ENCODE measurements at places on chromosomes 2 and 18. TPM values are rescaled to one million over a fixed set of nuclear protein-coding genes. Genes with fewer than 3 reads are reported as not detected.

TMEM127 gene
- 24.1 TPM for total RNA-seq

PNKD gene
- 37.2 TPM for total RNA-seq

AGAP1 gene
- total RNA-seq, result 17.6 TPM

POMC gene
- not detected for total RNA-seq

NLRC4 gene
- not detected for total RNA-seq

DSG4 gene
- total RNA-seq, result not detected

MPP4 gene
- total RNA-seq, result not detected

CCL20 gene
- 1.4 TPM for total RNA-seq

KIAA2012 gene
- total RNA-seq, result not detected

KCNE4 gene
- total RNA-seq, result 0.05 TPM

CLHC1 gene
- total RNA-seq, result 22.3 TPM

BBS5 gene
- total RNA-seq, result 2.3 TPM

RNF125 gene
- total RNA-seq, result 1.5 TPM

SCTR gene
- total RNA-seq, result not detected

MARCHF4 gene
- 0.15 TPM for total RNA-seq

DSG2 gene
- total RNA-seq, result 111 TPM

TUBA3E gene
- not detected for total RNA-seq

CD226 gene
- total RNA-seq, result 0.25 TPM

MYO3B gene
- total RNA-seq, result 10.6 TPM

ATF2 gene
- total RNA-seq, result 77.8 TPM

MORN2 gene
- 15.3 TPM for total RNA-seq

ELOA2 gene
- total RNA-seq, result not detected

SNRNP27 gene
- 76.9 TPM for total RNA-seq

CD8B2 gene
- total RNA-seq, result not detected

KRCC1 gene
- total RNA-seq, result 31.6 TPM

CD302 gene
- total RNA-seq, result 3.8 TPM

INPP4A gene
- total RNA-seq, result 24.5 TPM

VIL1 gene
- 0.05 TPM for total RNA-seq

LINC00305 gene
- total RNA-seq, result not detected

DUSP19 gene
- total RNA-seq, result 0.87 TPM

BOLL gene
- not detected for total RNA-seq

ZNF638 gene
- total RNA-seq, result 73.3 TPM

GALNT5 gene
- 10.1 TPM for total RNA-seq

MBD1 gene
- total RNA-seq, result 32.6 TPM

PAIP2B gene
- 1.2 TPM for total RNA-seq

GLI2 gene
- total RNA-seq, result 0.45 TPM

FER1L5 gene
- under 0.01 TPM for total RNA-seq

CTLA4 gene
- not detected for total RNA-seq

TDRD15 gene
- total RNA-seq, result not detected

NT5C1B gene
- total RNA-seq, result not detected

RASGRP3 gene
- 2.4 TPM for total RNA-seq

GNAL gene
- 0.87 TPM for total RNA-seq

DNAH7 gene
- total RNA-seq, result 7.9 TPM

CDK5R2 gene
- total RNA-seq, result 0.10 TPM

ANKAR gene
- 7.1 TPM for total RNA-seq

SPATS2L gene
- total RNA-seq, result 54.2 TPM
